ENCODE measurements at places on chromosomes 13 and 19.

- no peak for DNase-seq
These were observed 60.5 kb downstream of the ATP7B start for GRCh38 chr13:51950722-51951121.

- DNase-seq, result peak; percentile 51
These were observed 1.5 kb upstream of the RAB3A start for GRCh38 chr19:18205200-18205892.

DNA sequence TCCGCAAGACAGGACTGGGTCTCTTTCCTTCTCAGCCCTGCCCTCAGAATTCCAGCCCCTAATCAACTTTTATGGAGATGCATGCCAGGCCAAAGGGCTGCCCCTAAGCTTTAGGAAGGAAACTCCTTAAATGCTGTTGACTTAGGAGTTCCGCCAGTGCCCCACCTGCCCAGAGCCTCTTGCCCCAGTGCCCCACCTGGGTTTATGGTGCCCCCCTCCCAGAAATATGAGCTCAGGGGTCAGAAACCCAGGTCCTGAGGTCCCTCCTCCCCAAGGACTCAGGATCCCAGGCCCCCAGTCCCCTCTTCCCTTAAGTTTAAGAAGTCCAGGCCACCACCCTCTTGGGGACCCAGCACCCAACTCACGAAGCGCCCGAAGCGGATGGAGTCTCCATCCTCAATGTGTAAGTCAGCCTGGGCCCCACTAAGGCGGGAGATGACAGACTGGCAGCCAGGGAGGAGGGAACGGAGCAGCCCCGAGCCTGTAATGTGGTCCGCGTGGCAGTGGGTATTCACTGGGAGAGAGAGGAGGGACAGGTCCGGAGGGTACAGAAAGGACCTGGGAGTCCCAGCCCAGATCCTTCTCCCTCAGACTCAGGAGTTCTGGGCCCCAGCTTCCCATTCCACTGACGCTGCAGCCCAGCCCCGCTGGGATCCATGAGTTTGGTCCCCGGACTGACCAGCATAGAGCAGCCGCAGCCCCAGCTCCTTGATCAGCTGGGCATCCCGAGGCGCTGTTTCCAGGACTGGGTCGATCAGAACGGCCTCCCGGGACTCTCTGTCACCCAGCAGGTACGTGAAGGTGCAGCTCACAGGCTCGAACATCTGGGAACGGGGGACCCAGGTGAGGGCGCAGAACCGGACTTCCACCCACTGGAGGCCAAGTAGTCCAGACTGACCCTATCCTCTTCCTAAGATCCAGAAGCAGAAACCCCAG lies 897 bp downstream of the ETHE1 start:
- DNase-seq, result peak; percentile 29

GRCh38 chr19:23436944-23437343 lies 41.7 kb upstream of the ZNF91 start:
- DNase-seq, result no peak

DNA sequence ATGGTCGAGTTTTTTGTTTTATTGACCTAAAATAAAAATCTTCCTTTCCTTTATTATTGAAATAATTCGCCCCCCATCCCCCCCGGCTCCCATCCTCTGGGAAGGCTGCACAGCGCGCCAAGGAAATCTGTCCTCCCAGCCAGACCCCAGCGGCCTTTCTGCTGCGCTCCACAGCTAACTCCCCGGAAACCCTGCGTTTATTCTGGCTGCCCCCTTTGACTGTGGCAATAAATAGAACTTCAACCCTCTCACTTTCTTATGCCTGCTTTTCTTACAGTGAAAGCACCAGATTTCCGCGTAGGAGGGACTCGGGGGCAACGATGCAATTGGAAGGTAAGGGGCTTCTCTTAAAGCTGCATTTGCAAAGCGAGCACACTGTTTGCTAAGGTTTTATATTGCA lies 9.7 kb upstream of the C19orf12 start:
- DNase-seq, result no peak

DNA sequence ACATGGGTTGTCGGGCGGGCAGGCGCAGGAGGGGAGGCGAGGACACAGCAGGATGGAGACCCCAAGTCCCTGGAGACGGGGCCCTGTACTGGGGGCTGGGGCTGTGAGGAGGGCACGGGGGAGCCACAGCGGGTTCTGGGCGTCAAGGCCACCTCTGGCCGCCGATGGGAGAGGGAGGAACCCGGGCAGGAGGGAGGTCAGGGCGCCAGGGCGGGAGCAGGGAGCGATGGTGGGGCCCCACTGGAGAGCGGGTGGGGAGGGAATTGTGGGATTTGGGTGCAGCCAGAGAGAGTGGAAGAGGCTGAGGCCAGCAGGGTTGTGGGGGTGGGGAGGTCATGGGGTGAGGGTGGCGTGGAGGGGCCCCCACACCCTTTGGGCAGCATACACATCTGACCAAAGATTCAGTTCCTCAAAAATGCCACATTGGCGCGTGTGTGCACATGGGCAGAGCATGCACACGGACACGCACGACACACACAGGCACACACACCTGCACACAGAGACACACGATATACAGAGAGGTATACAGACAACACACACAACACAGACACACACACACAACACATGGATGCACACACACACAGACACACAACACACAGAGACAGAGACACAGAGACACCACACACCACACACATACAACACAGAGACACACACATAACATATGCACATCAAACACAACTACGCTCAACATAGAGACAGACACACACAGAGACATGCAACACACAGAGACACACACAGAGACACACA lies 54.9 kb downstream of the AP1M1 start:
- DNase-seq, result no peak

DNA sequence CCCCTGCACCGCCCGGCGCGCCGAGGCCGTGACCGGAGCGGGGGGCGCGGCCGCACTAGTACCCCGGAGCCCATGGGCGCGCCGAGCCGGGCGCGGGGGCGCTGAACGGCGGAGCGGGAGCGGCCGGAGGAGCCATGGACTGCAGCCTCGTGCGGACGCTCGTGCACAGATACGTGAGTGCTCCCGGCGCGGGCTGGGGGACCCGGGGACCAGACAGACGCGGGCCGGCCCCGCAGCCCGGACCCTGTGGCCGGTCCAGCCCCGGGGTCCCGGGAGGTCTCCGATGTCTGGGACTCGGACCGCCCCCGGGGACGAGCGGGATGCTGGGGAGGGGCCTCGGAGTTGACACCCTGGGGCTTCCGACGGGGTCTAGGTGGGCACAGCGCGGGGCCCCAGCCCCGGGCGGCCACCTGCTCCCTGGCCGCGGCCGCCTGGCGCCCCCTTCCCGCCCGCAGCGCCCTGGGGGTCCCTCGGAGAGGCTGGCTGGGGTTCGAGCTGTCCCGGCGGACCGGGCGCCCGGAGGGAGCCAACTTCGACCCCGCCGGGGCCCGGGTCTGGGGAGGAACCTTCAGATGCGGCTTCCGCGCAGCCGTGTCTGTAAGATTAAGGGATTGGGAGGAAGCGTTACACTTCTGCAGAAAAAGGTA lies 568 bp downstream of the ATP11A start:
- peak; percentile 36 for DNase-seq

- peak; percentile 47 for DNase-seq
These were observed 126.8 kb upstream of the CACNA1A start for GRCh38 chr19:13633109-13633508.

GRCh38 chr13:109332506-109333499 lies 453.6 kb downstream of the IRS2 start:
- no peak for DNase-seq

DNA sequence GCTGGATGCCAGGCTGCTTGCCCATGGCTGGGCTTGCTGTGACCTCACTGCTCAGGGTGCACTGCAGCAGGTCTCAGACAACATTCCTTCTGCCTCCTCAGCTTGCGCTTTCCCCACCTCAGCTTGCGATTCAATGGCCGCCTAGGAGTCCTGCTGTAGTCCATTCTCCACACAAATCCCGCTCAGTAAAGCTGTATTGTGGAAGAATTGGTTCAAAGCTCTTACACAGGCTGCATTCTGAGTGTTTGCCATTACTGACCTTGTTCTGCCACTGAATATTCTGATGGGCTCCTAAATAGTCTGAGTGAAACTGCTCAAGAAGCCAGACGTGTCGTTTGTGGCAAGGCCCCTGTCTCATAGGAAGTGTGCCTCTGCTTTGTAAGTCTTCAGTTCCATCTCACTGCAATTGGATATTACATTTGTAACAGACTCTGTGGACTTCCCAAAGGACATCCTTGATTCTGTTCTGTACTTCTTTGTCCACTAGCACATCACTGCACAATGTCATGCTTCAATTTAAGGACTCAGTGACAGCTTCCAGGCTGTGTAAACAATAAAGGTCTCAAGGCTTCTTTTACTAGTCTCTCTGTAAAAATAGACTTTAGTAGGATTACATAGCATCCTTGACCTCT lies 49.8 kb downstream of the KATNAL1 start:
- DNase-seq, result no peak

DNA sequence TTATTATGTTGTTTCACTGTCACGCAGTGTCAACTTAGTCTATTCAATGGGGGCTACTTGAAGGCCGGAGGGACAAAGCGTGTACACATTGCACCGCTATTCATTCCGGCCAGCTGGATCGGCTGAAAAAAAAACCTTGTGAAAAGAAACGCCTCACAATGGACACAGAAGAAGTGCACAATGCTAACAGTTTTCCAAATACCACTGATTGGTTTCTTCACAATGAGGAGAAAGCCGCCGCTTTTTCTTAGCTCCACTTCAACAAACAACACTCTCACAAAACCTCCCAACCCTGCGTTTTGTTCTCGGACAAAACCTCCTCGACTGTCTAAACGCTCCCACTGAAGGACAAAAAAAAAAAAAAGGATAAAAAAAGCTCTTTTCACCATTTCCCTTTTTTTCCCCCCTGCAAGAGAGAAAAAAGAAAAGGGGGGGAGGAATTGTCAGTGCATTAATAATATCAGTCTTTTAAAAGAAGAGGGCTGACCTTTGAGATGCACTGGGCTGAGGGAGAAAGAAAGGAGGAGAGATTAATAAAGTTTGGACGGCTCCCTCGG lies 5.4 kb downstream of the SOX21 start:
- DNase-seq, result no peak

- DNase-seq, result peak; percentile 80
These were observed 11.6 kb upstream of the PGLS start for GRCh38 chr19:17499648-17500446.

DNA sequence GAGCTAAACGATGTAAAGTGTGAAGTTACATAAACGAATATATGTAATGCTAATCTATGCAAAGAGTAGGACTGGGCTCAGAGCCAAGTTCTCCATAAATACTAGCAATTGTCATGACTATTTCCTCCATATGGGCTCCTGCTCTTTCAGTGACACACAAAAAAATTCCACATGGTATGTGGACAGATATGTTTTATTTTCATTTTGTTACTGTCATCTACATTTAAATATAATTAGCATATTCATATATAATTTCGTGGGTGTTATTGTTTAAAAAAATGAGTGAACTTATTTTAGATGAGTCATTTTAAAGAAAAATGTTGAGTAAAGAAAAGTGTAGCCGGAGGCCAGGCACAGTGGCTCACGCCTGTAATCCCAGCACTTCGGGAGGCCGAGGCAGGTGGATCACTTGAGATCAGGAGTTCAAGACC lies 5.0 kb upstream of the IGSF23 start:
- peak; percentile 68 for DNase-seq
